ENCODE measurements at places on chromosomes 11 and 22. TPM values are rescaled to one million over a fixed set of nuclear protein-coding genes. Genes with fewer than 3 reads are reported as not detected.

DENND6B gene
- total RNA-seq = 15.2 TPM

NXPE1 gene
- total RNA-seq = not detected

OTOG gene
- total RNA-seq = not detected

GRIA4 gene
- 0.05 TPM for total RNA-seq

GSTT2B gene
- 3.0 TPM for total RNA-seq

CHST1 gene
- total RNA-seq = 42.1 TPM

SORL1 gene
- total RNA-seq = 1.9 TPM

- no peak for DNase-seq
Measured at GRCh38 chr22:47681411-47682165, 919.1 kb downstream of the TBC1D22A start.

DNA sequence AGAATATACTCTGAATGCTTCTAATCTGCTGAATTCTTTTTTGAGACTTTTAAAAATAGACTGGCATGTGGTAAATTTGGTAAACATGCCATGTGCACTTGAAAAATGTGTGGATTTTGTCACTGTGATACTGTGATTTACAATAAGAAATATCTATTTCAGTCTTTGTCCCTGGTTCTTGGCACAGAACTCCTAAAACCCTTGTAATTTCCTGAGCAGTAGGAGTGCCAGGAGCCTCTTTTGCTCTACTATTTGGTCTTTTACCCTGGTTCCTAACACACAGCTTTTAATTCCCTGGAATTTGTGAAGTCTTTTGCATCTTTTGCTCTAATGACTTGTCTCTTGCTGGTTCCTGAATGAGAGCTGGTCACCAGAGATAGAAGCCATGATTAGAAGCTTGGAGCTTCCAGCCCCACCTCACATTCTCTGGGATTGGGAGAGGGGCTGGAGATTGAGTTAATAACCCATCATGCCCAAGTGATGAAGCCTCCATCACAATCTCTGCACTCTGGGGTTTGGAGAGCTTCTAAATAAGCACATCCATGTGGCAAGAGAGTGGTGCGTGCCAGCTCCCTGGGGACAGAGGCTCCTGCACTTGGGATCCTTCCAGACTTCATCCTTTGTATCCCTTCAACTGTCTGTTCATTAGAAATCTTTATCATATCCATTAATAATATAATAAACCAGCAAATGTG lies 27.2 kb upstream of the SYT13 start:
- DNase-seq = no peak

GRCh38 chr22:39408807-39409206 lies 9.2 kb downstream of the TAB1 start:
- no peak for DNase-seq

DNA sequence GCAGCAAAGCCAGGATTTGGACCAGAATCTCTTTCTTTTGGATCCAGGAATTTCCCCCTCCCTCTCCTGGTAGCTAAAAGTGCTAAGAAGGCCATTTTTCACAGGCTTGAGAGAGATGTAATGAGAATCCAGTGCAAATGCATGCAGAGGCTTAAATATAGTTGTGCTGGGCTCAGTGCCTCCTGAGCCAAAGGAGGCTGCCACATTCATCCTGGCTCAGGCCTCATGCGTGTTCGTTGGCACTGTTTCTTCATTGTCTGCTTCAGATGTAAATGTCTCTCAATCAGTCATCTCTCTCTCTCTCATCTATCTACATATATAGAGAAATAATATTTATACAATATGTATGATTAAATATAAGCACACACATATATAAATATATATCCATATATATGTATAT lies 83.6 kb downstream of the INSC start:
- no peak for DNase-seq

- DNase-seq = no peak
Measured at GRCh38 chr22:20646415-20646814, 127.5 kb upstream of the SERPIND1 start.

GRCh38 chr11:122340607-122341290 lies 224.7 kb upstream of the BLID start:
- no peak for DNase-seq

DNA sequence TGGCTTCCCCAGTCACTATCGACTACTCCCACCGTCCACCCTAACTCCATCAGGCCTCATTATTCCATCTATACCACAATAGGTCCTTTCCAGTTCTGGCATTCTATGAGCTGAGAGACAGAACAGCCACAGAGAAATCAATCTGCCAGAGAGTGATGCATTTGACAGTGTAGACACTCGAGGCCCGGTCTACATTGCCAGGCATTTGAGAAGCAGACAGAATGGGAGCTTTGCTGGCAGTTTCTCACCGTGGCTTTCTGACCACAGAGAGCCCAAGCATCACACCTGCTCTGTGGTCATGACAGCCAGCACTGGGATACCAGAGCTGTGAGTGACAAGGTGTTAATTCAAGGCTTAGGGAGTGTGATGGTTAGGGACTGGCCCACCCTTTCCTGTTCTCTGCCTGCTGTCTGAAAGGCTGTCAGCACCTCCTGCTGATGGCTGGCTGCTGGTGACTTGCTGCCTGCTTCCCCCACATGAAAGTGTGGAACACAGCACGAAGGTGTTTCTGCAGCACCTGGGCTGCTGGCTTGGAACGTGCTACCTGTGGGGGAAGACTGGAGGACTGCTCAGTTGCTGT lies 137.8 kb downstream of the KIRREL3 start:
- no peak for DNase-seq

DNA sequence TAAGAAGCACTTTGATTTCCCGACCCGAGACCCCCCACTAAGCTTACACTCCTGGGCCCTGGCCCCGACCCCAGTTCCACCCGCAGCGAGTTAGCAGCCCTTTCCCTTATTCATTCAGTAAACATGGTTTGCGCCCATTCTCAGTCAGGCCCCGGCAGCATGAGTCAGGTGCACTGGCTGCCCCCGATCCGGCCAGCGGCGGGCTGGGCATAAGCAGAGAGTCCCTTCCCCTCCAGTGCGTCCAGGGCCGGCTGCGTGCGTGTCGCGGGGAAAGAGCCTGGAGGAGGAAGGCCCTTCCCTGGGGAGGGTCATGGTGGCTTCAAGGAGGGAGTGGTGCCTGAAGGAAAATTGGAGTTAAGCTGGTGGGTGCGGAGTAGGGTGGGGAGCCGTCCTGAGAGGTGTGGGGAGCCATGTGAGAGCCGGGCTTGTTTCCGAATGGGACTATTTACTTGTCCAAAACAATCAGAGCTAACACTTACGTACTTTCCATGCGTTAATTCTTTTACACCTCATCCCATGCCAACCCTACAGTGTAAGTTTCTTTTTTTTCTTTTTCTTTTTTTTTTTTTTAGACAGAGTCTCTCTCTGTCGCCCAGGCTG lies 657 bp downstream of the IGHMBP2 start:
- no peak for DNase-seq

- DNase-seq = no peak
Measured at GRCh38 chr11:35165423-35166368, 26.7 kb downstream of the CD44 start.

- DNase-seq = no peak
Measured at GRCh38 chr11:134328433-134328832, 3.4 kb upstream of the GLB1L2 start.

GRCh38 chr11:119520966-119521365 lies 98.0 kb upstream of the THY1 start:
- DNase-seq = no peak

Measured in glomerular endothelial cell (primary cell).